ENCODE measurements at places on chromosomes 5 and 9.
A peak's percentile ranks its signal among the peaks of the same experiment; 100 is the strongest.

DNA sequence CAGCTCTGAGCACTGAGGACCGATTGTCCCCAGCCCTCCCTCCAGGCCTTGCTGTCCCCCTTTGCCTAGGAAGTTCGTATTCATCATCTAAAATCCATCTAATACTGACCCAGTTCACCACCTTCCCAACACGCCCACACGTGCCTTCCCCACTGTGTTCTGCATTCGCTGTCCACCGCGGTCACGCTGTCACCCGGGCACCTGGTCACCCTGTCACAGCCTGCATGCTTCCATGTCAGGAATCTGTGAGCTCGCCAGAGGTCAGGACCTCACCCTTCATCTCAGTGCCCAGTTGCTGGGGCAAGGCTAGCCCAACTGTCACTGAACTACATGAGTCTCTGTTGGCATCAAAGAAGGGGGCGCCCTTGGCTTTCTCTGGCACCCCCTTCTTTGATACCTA, 82.9 kb upstream of the RUFY1 start:
- DNase-seq: no peak

DNA sequence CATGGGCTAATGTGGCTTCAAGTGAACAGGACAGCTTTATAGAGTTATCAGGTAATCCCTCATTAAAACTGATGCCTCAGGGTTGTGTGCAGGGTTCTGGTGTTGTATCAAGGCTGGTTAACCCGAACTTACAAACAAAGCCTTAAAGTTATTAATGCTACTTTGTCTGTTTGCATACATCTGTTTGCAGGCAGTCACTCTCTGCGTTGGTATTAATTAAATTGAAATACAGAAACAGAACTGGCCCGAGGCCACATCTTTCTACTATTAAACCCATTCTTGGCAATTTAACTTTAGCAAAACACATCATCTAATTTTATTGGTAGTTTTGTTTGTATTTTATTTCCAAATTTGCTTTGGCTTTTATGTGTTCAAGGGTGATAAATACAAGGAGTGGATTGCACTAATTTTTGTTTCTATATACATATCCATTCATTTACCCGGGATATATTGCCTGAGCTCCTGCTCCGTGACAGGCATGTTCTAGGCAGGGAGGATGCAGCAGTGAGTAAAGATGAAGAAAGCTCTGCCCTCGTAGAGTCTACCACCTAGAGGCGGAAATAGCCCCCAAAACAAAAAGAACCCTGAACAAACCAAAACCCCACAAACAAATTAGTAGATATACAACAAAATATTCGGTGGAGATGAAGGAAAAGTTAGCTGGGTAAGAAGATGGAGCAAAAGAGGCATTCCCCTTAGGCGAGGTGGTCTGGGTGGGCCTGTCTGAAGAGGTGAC, 164.2 kb downstream of the MACROH2A1 start:
- peak; percentile 77 for DNase-seq

DNA sequence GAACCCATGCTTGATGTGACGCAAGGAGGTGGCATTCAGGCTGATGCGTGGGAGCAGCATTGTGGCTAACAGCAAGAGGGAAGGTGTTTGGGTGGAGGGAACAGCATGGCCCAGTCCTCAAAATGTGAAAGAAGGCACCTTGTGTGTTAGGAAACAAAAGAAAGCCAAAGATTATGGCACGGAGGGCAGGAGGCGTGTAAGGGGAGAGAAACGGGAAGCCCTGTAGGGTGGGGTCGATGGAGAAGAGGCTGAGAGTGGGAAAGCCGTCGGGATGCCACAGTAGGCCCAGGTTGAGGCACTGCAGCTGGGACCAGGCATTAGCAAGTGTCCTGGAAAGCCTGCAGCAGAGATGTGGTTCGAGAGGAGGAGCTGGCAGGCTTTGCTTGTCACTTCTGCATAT, 241.1 kb downstream of the GADD45G start:
- DNase-seq: no peak

GRCh38 chr9:109253241-109253636, 67.6 kb downstream of the EPB41L4B start:
- DNase-seq: no peak

GRCh38 chr9:129570450-129571297, 50.2 kb downstream of the C9orf50 start:
- DNase-seq: no peak

DNA sequence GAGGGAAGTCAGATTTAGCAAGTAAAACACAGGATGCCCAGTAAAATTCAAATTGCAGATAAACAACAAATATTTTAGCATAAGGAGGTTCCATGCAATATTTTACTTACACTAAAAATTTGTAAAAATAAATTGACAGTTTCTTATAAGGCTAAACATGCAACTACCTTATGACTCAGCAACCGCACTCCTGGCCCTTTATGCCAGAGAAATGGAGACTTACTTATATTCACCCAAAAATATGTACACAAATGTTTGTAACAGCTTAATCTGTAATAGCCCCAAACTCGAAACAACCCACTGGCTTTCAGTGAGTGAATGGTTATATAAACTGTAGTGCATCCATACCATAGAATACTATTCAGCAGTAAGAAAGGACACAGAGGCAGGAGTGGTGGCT, 28.6 kb upstream of the TRIM14 start:
- no peak for DNase-seq

Measured in LNCaP clone FGC (cell line).